ENCODE measurements at places on chromosomes 4 and X.

GRCh38 chr4:79306795-79307194 is 19.1 kb downstream of the NAA11 start:
- DNase-seq = no peak

GRCh38 chr4:149788300-149788699 is 27.3 kb downstream of the IQCM start:
- DNase-seq = no peak

DNA sequence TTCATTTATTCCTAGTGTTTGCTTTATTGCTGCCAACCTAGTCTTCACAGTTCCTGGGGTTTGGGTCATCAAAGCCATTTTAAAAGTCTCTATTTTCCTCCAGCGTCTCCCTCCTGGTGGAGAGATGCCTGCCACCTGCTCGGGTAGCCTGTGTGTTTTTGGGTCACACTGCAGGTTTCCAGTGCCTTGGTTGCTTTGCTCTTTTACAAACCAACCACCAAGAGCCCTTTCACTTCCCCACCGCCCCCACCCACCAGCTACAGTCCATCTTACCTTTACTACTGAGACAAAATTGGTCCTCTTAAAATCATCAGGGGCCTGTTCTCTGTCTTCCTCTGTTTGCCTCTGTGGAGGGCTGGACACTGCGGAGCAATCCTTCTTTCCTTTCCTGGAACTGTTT is 280.5 kb upstream of the GATB start:
- DNase-seq = no peak

DNA sequence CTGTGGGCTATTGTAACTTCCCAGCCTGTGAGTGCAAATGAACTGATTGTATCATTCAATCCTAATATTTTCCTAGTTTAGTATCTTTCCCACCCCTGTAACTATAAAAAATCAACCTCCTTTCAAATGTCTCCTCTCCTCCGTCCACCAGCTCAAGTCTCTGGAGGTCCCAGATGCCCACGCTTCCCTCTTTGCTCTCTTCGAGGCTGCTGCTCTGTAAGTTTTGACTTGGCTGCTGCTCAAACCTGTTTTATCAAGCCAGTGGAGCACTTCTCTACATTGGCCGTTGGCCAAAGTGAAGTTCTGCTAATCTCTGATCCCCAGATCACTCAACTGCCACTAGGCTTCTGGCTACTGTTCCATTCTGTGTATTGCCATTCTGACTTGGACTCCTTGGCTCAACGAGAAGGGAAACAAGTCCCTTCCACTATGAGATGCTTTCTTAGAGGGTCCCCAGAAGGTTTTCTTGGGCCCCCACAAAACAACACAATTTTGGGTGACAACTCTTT is 60.7 kb upstream of the RAPGEF2 start:
- DNase-seq = no peak

- no peak for DNase-seq
These were observed 184.9 kb downstream of the COMMD8 start for GRCh38 chr4:47278631-47279030.

- DNase-seq = no peak
These were observed 111.2 kb upstream of the PLS3 start for GRCh38 chrX:115449742-115450141.

DNA sequence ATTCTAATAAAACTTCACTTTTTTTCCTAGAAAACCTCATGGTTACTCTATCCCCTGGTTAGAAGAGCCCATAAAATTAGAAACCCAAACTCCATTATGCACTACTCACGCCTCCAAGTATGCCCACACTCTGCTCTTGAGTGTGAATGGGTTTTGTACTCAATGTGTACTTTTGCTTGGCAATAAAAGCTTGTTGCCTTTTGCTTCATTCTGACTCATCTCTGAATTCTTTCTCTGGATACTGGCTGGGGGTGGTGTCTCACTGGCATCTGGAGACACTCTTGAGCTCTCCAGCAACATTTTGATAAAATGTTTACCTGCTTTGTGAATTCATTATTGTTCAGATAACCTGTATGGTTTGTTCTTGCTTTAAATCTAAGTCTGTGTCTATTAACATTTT is 963.3 kb downstream of the TRAM1L1 start:
- no peak for DNase-seq

DNA sequence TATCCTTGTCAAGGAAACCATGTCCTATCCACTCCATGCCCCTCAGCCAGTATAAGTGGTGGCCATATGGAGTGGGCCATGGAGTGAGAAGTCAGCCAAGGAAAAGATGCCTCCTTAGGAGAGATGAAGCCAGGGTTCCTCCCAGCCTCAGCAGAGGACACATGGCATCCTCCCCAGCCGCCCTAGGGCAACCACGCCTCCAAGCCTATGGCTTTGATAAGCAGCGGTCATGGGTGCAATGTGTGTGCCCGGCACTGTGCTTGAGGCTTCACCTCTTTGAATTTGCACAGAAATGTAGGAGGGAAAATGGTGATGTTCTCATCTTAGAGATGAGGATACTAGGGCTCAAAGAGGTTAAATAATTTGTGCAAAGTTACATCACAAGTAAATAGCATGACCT is 34.6 kb upstream of the TBC1D14 start:
- no peak for DNase-seq

GRCh38 chr4:183448436-183448835 is 4.0 kb downstream of the CDKN2AIP start:
- no peak for DNase-seq

DNA sequence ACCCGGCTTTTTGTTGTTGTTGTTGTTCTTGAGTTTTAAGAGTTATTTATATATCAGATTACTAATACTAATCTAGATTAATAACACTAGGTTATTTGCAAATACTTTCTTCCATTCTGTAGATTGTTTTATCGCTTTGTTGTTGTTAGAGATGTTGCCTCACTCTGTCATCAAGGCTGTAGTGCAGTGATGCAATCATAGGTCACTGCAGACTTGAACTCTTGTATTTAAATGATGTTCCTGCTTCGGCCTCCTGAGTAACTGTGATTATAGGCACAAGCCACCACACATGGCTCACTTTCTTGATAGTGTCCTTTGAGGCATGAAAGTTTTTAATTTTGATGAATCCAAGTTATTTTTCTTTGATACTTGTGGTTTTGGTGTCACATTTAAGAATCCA is 129.0 kb downstream of the VSIG4 start:
- DNase-seq = no peak

- DNase-seq = no peak
These were observed 1229.7 kb downstream of the PCDH18 start for GRCh38 chr4:136302566-136302965.

- no peak for DNase-seq
These were observed 21.6 kb upstream of the ATP8A1 start for GRCh38 chr4:42678512-42678911.

DNA sequence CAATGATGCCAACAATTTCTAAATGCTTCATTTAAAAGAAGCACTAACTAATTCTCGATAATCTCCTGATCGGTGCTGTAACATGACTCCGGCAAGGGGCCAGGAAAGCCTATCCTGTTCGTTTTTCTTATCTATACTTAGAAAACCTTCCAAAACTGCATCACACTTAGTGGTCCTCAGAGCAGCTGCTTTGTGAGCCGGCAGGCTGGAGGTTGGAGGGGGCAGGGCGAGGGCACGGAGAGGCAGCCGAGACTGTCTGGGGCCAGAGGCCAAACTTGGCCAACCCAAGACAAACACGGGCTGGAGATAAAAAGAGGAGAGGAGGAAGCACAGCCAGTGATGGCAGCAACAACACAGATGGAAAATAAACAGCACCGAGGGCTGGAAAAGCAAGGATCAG is 455.7 kb downstream of the BCOR start:
- DNase-seq = no peak

GRCh38 chr4:128564081-128564630 is 245.3 kb upstream of the JADE1 start:
- no peak for DNase-seq

DNA sequence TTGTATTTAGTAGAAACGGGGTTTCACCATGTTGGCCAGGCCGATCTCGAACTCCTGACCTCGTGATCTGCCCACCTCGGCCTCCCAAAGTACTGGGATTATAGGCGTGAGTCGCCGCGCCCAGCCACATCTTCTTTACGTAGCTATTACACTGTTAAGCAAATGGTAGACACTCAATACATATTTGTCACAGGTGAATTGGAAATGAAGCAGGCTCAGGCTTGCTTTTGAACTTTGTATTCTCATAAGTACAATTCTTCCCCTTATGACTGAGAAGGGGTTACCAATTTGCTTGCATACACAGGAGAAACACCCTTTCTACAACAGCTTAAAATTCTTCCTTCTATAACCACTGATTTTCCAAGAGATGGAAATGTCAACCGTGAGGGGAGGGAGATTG is 787 bp upstream of the SRPX2 start:
- no peak for DNase-seq

DNA sequence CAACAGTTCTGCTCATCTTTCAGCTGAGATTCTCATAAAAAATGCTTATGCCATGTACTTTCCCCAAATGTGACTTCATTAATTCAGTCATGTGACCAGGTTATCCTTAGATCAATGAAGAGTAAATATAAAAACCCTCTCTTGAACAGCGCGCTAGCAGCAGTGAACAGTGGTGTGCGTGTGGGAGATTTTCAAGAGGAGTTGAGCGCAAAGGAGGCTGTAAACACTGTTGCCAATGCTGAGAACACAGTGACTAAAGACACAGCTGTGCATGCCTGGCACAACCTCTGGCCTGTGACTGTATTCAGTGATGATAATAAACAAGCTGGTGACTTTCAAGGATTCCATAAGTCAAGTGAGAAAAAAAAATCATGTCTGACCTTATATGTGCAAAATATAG is 25.1 kb downstream of the MSX1 start:
- no peak for DNase-seq

GRCh38 chr4:182307746-182308145 is 64.5 kb downstream of the TENM3 start:
- DNase-seq = no peak

DNA sequence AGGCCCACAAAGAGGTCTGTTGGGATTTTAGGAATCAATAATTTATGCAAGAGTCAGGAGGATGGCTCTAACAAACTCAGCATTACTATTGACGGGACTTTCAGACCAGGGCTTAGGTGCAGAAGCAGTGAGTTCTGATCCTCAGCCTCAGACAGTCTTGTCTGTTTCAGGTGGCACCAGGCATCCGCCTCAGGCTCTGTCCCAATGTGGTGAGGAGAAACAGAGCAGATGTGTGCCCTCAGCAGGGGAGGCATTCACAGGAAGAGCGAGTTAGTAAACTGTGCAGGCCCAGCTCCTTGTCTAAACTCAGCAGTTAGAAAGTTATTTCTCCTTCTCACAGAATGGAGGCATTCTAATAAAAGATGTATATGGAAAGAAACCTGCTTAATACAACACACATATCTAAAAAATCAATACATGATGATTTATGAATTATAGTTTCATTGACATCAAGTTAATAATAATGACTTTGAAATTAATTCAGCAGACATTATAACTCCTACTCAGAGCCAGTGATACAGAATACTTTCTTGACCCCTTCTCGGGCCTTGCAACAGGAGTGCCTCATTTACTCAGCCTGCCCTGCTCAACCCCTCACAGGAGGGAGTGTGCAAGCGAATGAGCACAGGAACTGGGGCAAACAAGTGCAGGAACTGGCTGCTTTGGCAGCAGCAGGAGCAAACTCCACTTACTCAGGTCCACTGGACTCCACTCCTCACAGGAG is 202.8 kb upstream of the SMIM31 start:
- no peak for DNase-seq

- no peak for DNase-seq
These were observed 256.8 kb upstream of the CXXC4 start for GRCh38 chr4:104751468-104751867.

- DNase-seq = peak; percentile 25
These were observed at the start of gene KCND1 for GRCh38 chrX:48971249-48972219. Gene KCND1 (minus strand): TSS chrX:48971844. CDS start chrX:48970271, 1,573 bp downstream.
